ENCODE measurements at places on chromosomes 6 and 20.
A peak's percentile ranks its signal among the peaks of the same experiment; 100 is the strongest.

DNA sequence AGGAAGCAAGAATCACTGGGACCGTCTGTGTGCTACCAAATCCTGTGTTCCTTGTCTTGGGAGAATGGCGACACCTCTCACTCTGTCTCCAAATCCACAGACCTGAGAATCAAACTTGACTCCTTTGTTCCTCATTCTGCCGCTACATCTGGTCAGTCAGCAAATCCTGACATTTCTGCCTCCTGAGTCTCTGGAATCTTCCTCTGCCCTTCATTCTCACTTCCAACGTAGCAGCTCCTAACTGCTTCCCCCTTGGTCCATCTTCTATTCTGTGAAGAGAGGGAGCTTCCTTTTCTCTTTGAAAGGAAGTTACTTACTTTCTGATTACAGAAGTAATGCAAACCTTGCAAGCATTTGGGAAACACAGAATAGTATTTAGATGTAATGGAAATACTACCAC is 37.7 kb downstream of the SYTL3 start:
- no peak for DNase-seq

- peak; percentile 53 for DNase-seq
Observed at GRCh38 chr6:88238065-88238464, 71.9 kb upstream of the CNR1 start.

DNA sequence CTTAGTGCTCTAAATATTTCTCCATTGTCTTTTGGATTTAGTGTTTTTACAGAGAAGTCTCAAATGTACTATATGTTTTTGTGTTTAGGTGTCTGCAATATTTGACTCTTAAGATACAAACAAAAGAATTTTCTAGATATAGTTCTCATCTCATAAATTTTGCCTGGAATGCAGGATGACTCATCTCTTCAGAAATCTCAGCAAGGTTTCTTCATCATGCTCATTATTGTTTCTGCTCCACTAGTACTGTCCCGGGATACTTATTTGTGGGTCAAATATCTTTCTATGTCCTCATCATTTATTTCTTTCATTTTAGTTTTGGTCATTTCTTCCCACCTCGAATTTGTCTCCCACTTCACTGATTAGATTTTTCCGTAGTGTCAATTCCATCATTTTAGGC is 9.5 kb downstream of the AHI1 start:
- no peak for DNase-seq

GRCh38 chr6:158911746-158912480 is 88.1 kb downstream of the RSPH3 start:
- no peak for DNase-seq

- no peak for DNase-seq
Observed at GRCh38 chr6:53499094-53499493, 45.8 kb downstream of the GCLC start.

DNA sequence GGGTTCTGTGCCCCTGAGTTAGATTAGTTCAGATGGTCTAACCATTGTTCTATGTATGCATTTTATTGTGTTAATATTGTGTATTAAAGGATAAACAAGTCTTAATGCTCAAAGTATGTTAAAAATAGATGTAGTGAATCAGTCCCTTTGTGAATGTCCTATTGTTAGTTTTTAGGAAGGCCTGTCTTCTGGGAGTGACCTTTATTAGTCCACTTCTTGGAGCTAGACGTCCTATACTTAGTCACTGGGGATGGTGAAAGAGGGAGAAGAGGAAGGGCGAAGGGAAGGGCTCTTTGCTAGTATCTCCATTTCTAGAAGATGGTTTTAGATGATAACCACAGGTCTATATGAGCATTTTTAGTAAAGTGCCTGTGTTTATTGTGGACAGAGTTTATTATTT is 12.3 kb upstream of the HMGN4 start:
- no peak for DNase-seq

GRCh38 chr6:24864343-24864742 is 65.6 kb upstream of the ARMH2 start:
- no peak for DNase-seq

DNA sequence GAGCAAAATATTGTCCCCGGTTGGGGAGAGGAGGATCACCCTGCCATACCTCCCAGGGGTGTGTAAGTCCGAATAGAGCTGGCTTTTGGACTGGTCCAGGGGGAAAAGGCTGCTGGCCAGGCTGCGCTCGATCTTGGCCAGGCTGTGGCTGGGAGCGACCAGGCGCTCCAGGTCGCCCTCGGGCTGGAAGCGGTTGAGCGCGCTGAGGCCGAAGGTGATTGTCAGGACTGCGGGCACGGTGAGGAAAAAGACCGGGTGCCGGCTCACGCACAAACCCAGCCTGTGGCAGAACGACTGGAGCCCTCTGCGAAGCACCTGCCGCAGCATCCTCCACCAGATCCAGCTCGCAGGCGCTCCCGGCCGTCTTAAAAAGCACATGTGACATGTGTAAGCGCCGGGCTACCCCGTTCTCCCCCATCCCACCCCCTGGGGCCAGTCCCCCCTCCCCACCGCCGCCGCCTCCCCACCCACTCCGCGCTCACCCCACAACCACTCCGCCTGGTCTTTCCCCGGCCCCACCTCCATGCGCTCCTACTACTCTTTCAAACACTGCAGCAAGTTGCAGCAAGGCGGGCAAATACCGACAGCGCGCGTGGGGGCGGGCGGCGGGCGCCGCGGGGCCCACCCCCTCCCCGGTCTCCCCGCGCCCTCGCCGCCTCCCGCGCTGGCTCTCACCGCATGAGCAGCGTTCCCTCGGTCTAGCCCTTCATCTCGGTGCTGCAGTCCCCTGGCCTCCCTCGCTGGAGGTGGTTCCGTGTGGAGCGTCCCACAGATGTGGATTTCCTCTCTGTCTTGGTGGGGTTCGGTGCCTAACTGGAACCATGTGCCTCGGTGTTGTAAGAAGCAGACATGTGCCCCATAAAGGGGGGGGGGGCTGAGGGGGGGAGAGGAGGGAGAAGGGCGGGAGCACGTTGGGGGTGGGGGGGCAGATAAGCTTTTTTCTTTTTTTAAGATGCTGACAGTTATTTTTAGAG is 42.4 kb downstream of the PTCHD4 start:
- no peak for DNase-seq

GRCh38 chr6:139643986-139644385 is 269.5 kb upstream of the CITED2 start:
- DNase-seq: no peak

DNA sequence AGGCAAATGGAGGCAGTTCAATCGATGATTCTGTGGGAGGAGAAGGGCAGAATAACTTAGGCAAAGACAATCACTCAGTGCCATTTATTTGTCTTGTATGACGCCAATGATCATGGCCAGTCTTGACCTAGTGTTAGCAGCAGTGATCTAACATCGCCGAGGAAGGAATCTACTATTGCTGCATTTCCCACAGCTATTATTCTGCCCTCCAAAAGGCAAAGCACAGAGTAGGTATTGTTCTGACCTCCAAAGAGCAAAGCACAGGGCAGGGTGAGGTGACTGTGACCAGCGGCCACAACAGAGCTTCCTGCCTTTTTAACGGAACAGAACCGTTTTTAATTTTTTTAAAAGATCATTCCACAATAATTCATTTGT is 235.9 kb downstream of the CDH4 start:
- DNase-seq: no peak

DNA sequence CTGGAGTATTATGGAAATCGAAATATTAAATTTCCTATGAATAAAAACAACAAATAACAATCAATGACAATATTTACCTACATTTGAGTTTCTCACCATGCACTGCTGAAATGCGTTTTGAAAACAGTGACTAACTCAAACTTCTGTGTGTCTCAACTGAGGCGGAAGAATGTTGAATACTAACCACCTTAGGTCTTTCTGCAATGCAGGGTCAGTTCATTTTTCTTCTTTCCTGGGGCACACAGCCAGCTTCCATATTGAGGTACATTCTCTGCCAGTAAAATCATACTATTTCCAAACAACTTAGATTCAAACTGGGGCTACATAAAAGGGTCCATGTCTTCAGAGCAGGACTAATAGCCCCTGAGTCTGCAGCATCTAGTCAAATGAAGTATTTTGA is 310.1 kb downstream of the UTRN start:
- DNase-seq: no peak

DNA sequence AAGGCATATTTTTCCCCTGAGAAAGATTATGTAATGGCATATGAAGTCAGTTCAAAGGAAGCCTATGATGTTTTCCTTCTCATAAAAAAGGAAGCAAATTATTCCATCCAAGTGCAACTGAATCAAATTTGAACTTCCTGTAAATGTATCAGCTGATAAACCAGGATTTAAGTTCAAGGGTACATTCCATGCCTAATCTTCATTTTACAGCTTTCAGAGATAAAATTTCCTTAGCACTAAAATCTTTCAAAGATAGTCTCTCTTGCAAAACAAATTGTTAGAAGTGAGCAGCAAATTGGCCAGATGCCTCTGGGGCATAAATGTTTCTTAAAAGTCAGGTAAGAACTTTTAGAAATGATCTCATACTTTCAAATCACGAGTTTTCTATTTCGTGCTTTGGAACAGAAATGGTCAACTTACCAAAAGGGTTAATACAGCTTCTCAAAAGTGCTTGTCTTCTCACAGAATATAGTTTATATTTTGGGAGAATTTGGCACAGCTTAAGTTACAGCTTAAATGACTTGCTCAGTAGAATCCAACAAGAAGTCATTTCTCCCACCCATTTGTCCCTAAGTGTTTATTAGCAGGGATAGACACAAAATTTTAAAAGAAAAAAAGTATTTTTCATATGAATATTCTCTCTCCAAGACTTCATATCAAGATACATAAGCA is 2.7 kb upstream of the TCF21 start:
- no peak for DNase-seq

DNA sequence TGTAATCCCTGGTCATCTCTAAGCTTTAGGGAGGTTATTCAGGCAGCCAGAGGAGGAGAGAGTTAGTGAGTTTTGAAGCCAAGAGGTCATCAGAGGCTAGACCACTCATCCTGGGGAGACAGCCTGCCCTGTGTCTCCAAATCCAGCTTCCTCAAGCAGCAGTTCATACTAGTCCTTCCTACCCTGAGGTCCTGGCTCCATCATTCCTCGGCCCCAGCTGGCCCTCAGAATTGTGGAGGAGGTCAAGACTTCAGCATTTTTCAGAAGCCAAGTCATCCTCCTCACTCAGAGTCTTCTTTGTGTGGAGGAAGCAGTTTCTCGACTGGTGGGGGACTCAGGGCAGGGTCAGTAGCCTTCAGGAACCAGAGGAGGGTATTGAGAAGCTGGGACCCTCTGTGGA is 12.4 kb upstream of the KIAA1755 start:
- DNase-seq: no peak

DNA sequence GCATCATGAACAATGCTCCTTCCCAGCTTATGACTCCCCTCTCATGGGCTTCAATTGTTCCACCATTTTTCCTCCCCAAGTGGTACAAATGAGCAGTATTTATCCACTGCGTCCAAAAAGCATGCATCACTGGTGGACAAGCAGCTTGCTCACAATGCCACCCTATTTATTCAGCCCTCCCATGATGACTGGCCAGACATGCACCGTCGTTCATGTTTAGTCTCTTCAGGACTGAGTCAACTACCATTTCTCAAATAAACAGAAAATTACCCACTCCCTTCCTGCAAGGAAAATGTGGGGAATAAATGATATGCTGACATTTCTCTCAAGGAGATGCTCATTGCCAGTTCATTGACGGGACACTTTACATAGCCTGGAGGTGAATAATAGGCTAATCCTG is 300.4 kb downstream of the C6orf118 start:
- no peak for DNase-seq

GRCh38 chr20:62546606-62547005 is 70.8 kb upstream of the GATA5 start:
- no peak for DNase-seq

- no peak for DNase-seq
Observed at GRCh38 chr6:170441316-170441715, 111.8 kb downstream of the PSMB1 start.

DNA sequence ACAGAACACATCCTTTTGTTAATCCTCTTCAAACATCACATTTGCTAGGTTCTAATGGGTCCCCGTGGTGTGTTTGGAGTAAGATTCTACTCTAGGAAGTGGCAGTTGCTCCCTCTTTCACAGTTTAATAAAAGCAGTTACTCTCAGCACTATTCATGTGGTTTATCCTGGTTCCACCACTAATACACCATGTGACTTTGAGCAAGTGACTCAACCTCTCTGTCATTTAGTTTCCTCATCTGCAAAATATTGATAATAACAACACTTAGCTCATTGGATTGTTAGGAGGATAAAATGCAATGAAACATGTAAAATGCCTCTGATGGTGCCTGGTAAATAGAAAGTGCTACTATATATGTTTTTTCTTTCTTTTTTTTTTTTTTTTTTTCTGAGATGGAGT is 488.0 kb upstream of the NOX3 start:
- DNase-seq: no peak

DNA sequence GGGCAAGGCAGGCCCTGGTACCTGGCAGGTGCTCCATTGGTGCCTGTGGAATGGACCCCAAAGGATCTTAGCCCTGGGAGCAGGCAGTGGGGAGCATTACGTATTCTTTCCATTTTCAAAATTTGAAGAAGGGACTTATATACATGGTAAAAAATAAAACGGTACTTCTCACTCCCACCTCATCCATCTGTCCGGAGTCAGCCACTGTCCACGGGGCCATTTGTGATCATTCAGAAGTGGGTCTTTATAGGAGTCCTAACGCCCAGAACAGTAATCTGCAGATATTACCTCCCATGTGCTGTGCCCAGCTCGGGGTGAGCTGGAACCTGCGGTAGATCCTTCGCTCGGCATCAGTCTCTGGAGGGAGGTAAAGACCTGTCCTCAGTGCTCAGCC is 110.4 kb downstream of the SYCP2 start:
- no peak for DNase-seq

DNA sequence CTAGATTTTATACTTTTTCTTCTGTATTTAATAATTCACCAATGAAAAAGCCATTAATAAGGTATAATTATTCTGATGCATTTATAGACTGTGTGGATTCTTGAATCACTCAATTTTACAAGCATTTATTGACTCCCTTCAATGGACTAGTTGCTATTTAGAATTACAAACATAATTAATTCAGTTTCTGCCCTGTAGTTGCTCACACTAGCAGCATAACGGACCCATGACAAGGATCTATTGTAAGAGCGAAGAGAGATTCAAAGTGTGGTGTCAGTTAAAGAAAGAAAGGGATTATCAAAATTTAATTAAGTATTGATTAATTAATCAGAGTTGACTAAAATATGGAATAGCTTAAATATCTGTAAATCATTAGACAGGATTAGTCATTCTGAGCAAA is 602.6 kb upstream of the PTCHD4 start:
- DNase-seq: no peak

DNA sequence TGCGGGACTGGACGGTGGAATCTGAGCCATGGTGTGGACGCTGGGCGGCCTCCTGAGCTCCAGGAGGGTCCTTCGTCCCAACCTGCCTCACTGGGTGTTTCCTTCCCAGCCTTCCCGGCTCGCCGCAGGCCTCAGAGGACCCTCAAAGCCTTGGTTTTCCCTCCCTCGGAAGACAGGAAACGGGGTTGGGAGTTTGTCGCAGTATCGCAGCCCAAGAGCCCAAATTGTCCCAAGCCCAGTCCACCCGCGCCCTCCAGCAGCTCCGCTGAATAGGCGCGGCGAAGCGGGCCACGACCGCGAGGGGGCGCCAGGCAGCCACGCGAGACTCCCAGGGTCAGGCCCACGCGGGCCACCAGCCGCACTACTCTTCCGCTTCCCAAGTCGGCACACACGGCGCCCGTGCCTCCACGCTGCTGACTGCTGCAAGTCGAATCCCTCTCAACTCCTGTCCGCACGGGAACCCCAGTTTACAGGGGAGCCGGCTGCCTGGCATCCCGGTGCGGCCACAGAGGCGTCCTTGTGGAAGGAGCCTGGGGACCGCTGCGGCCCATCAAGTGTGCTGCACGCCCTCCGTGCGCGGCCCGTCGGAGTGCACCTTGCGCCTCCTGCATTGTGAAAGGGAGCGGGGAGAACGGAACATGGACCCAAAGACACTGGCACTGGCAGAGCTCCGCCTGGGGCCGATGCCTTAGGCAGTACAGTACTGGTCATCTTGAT is 40.4 kb upstream of the HMGA1 start:
- peak; percentile 96 for DNase-seq

Measured in memory B cell (primary cell).